Epithelial cell of proximal tubule (primary cell): ENCODE measurements at places on chromosomes 5 and 9. TPM values are rescaled to one million over a fixed set of nuclear protein-coding genes. Genes with fewer than 3 reads are reported as not detected.

The GRXCR2 gene
- not detected in 2 replicates for total RNA-seq

DNA sequence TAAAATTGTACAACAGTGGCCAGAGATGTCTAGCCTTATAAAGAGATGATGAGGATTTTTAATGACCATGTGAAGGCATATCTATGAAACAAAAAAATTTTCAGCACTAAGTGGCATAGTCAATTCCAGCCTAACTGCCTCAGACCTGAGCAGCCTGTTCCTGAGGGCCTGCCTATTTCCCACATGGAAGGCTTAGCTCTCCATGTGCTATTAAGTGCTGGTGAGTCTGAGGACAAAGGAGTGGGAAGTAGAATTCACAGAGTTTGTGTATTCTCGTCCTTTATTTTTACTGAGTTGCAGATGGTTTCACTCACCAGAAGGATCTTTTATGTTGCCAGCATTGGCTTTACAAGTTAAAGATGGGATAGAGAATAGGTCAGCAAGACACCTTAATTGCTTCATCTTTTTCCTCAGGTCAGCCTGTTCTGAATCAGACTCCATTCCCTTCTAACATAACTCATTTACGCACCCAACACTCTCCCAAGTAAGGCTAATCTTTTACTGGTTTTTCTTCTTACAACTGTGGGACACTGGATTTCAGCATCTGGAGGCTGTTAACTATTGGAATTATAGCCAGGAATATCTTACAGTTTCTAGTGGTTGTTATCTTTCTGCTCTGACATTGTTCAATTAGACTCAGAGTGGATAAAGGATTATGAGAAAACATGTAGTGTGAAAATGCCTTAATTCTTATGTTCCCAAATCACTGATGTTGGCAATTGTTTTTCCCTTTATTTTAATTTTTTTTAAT is 76.8 kb downstream of the ISOC1 start:
- DNase-seq = no peak

The FRMD3 gene
- total RNA-seq = 1.4 and 2.4 TPM in 2 replicates

DNA sequence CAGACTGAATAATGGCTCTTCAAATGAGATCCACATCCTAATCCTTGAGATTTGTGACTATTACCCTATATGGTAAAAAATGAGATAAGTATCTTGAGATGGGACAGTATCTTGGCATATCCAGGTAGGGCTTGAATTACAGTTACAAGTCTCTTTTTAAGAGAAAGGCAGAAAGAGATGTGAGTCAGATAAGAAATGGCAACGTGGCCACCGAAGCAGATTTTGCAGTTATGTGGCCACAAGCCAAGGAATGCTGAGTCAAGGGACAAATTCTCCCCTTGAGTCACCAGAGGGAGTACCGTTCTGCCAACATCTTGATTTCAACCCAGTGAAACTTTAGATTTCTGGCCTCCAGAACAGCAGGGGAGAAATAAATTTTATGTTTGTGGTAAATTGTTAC is 1983.0 kb upstream of the C9orf72 start:
- DNase-seq = peak; percentile 1

The UNC5A gene
- 0.07 and 1.2 TPM in 2 replicates for total RNA-seq
